ENCODE measurements at places on chromosomes 4 and X. TPM values are rescaled to one million over a fixed set of nuclear protein-coding genes. Genes with fewer than 3 reads are reported as not detected.

- DNase-seq: peak; percentile 73
These were observed 105.1 kb upstream of the GRID2 start for GRCh38 chr4:92198711-92199110.

Gene ATP8A1
- 0.29 TPM for polyA plus RNA-seq

Gene CCDC149
- polyA plus RNA-seq: 8.3 TPM

Gene NUDT10
- 0.43 TPM for polyA plus RNA-seq

Gene MSANTD1
- 0.08 TPM for polyA plus RNA-seq

- no peak for DNase-seq
These were observed 118.8 kb upstream of the TENM3 start for GRCh38 chr4:182124359-182124758.

- no peak for DNase-seq
These were observed 194.7 kb upstream of the TLL1 start for GRCh38 chr4:165678236-165678935.

Gene POF1B
- polyA plus RNA-seq: not detected

DNA sequence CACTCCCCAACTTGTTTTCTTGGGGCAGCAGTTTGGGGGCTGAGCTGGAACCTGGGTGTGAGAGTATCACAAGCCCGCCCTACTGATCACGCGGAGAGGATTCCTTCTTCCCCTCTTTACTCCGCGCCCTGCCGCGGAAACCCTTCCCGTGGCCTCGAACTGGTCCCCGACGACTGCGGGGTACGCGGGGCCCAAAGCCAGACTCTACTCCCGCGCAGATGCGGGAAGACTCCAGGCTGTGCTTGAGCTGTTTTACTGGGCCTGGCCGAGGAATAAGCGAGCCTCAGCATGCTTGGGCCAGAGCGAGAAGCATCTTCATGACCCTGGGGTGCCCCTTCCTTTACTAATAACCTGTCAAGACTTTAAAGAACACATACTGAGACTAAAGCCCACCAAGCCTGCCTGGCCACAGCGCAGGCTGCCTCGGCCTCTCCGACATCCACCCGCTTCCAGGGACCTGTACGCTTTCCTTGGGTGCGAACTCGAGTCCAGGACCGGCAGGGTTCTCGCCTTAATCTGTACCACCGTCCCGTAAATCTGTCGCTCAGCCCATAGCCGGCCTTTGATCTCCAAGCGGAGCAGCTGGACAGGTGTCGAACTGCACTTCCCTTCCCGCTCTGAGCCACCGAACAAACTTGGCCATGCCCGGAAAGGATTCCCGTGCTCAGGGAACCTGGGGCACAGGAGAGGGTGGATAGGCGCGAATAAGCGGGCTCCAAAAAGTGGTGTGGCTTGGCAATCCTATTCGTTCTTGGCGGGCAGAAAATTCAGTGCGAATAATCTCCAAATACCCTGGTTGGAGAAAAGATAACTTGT lies 55.0 kb upstream of the TMEM33 start:
- no peak for DNase-seq

GRCh38 chrX:107711521-107712181 lies 63.9 kb downstream of the TSC22D3 start:
- peak; percentile 8 for DNase-seq

Gene VCX3A
- not detected for polyA plus RNA-seq

Gene UXT
- polyA plus RNA-seq: 158 TPM

Gene ALAS2
- polyA plus RNA-seq: not detected

- no peak for DNase-seq
These were observed 97.1 kb downstream of the TMA16 start for GRCh38 chr4:163591614-163592020.

DNA sequence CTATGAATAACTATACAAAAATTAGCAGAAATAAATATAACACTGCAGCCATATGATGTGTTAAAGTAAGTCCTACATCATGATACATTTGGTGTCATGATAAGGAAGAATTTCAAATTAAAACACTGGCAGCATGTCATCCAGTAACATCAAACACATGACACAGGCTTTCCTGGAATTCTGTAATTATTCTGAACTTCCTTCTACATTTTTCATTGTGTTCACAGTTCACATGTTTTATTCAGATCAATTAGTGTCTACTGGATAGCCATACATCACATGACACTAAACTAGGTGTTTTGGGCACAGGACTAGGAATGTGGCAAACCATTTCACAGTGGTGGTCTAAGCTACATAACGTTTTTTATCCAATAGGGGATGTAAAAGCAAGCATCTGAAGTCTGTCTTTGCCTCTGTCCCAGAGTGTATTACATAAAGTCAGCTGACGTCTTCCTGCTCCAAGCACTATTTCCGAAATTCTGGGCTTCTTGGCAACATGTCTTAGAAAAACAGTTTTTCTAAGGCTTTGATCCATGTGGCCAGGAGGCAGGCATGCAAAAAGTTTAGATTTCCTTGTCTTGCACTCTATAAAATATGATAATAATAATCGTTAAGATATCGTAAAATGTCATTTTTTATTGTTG lies 707.9 kb downstream of the CENPC start:
- no peak for DNase-seq

DNA sequence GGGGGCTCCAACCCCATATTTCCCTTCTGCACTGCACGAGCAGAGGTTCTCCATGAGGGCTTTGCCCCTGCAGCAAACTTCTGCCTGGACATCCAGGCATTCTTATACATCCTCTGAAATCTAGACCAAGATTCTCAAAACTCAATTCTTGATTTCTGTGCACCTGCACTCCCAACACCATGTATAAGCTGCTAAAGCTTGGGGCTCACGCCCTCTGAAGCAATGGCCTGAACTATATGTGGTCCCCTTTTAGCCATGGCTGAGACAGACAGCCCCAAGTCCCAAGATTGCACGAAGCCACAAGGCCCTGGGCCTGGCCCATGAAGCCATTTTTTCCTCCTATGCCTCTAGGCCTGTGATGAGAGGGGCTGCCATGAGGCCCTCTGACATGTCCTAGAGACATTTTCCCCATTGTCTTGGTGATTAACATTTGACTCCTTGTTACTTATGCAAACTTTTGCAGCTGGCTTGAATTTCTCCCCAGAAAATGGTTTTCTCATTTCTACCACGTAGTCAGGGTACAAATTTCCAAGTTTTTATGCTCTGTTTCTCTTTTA lies 468.0 kb upstream of the SLIT2 start:
- DNase-seq: no peak

Data from GM23248 (cell line).